Mesothelial cell of epicardium (in vitro differentiated cells): ENCODE measurements at places on chromosomes 1 and 21.

DNA sequence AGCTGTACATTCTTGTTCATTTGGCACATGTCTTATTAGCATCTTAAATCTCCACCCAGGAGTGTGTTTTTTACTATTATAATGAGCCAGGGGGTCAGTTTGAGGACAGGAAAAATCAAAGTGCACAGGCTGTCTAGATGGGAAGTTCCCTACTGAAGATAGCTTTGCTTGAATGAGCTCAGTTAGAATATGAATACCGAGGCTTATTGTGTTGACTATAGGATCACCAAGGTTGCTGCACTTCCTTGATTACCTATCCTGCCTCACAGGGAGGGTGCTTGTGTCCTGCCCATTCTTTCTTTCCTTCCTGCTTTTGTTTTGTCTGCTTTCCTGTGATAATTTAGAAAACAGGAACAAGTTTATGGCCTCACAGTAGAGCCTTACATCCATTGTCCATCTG, 16.3 kb downstream of the PHGDH start:
- H3K4me3 ChIP-seq: no peak overlapping the region
- DNase-seq: no peak
- H3K36me3 ChIP-seq: peaks cover 37% of the 10 kb centered on the region
- no peak overlapping the region for H3K27ac ChIP-seq

DNA sequence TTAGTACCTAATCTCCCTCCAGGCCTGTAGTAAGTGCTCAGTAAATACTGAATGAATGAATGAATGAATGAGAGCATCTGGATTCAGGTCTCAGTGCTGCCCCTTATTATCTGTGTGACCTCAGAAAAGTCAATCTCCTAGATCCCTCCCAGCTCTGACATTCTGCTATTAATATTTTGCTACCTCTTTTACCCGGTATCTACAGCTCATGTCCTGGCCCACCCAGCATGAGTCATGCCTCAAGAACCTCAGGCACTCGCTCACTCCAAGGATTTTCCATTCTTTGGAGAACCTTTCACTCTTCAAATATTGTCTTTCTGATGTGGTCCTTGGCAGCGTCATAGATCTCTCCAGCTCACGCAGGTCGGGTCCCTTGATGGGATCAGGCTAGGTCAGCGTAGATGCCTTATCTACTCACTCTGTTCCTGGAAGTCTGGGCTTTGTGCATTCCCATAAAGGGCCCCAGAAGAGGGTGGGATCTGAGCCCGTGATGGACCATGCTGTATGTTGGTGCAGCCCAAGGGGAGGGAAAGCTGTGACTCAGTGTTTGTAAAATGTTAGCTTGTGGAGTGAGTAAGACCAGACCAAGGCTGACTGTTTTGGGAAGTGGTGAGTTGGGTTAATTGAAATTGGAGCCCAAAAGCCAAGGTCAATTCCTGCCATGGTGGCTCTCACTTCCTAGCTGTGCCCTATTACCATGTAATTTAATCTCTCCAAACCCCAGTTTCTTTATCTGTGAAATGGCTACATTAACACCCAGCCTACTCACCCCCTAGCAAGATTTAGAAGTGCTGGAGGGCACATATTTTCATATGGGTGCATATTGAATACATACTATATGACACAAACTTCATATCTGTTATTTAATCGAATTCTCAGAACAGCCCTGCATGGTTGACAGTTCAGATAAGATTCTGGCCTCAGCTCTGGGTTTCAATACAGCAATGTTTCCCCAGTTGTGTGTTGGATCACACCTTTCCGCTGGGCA, 214.1 kb upstream of the USP24 start:
- no peak for DNase-seq
- peaks cover 36% of the 10 kb centered on the region for H3K4me1 ChIP-seq
- no peaks in the 10 kb centered on the region for H3K27me3 ChIP-seq
- peak overlapping the region; percentile 93 for H3K27ac ChIP-seq
- H3K4me3 ChIP-seq: no peak overlapping the region

DNA sequence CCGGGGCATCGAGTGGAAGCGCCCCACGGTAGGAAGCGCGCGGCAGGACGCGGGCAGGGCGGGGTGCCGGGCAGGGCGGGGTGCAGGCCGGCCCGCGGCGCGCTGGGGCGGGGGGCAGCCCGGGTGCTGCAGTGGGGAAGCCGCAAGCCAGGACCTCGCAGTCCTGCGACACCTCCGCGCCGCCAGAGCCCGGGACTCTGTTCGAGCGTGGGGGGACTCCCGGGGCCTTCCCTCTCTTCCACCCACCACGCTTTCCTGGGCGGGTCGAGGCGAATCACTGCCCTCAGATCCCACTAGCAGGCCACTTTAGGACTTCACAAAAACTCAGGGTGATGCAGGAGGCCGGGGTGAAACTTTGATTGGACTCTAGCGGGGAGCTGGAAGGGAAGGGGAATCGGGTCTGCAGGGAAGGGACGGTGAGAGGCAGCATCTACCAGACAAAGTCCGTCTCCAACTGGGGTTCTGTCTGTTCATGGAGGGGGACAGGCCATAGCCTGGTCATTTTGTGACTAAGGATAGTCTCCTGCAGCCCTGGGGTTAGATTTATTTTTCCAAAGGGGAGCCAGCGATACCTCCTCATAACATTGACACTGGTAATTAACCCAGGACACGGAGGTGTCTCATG, 623 bp downstream of the CAPN2 start:
- no peaks in the 10 kb centered on the region for H3K27me3 ChIP-seq
- peak; percentile 58 for DNase-seq
- H3K36me3 ChIP-seq: peaks cover 3% of the 10 kb centered on the region
- H3K4me3 ChIP-seq: peak overlapping the region; percentile 90

- no peak overlapping the region for H3K4me3 ChIP-seq
- no peak for DNase-seq
- no peaks in the 10 kb centered on the region for H3K36me3 ChIP-seq
- H3K27ac ChIP-seq: no peak overlapping the region
- H3K27me3 ChIP-seq: no peaks in the 10 kb centered on the region
These were observed 737.6 kb downstream of the PLA2G4A start for GRCh38 chr1:187566354-187566753.

GRCh38 chr21:40165773-40166070, 298.5 kb downstream of the PCP4 start:
- no peak for DNase-seq
- H3K4me3 ChIP-seq: no peak overlapping the region
- H3K27me3 ChIP-seq: peaks cover 15% of the 10 kb centered on the region
- no peaks in the 10 kb centered on the region for H3K36me3 ChIP-seq
- H3K27ac ChIP-seq: no peak overlapping the region

DNA sequence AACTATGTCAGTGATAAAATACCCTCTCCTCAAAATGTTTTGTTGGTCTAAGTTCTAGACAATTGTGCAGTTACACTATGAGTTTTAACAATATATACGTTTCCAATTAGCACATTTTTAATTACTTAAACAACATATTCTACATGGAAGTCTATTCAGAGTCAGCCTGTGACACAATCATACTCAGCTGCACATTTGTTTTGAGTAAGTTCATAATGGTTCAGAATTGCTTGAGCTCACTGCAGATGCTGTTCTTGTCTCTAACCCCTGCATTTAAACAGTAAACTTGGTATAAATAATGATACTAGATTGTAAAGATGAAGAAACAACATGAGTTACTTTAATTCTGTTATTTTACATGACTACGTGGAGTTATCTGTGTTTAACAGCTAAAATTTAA, 30.6 kb downstream of the CDKN2C start:
- no peaks in the 10 kb centered on the region for H3K36me3 ChIP-seq
- H3K27me3 ChIP-seq: peaks cover 40% of the 10 kb centered on the region
- H3K27ac ChIP-seq: no peak overlapping the region
- DNase-seq: no peak
- no peaks in the 10 kb centered on the region for H3K4me1 ChIP-seq
- no peak overlapping the region for H3K4me3 ChIP-seq

DNA sequence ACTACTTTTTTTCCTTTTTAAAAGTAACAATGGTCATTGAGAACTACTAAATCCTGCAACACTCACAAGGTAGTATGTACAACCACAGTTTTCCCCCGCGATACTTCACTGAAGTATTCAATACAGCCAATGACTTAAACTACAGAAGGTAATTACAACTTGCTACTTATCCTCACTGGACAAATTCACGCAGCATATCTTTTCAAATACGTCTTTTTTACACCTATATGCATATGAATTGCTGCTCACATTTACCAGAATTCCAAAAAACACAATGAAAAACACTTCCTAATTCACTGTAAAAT, 12.4 kb downstream of the NRIP1 start:
- no peaks in the 10 kb centered on the region for H3K27me3 ChIP-seq
- DNase-seq: no peak
- H3K4me1 ChIP-seq: peaks cover 72% of the 10 kb centered on the region
- H3K27ac ChIP-seq: peak overlapping the region; percentile 19
- H3K36me3 ChIP-seq: peaks cover 2% of the 10 kb centered on the region

DNA sequence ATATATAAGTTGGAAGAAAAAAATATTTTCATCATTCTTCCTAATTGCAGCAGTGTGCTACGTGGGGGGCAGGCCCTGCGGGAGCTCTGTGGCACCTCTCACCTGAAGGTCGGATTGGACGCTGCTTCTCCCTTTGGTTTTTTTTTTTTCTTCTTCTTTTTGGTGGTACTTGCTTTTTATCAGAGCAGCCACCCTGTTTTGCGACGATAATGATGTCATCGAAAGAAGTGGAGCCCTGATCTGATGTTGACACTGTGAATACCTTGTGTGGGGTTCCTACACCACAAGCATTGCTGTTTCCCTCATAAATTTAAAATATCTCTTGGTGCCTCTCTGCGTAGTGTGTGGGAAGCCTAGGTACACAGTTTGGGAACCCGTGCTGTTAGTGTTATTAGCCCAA, 5.5 kb downstream of the TRAPPC10 start:
- H3K4me3 ChIP-seq: no peak overlapping the region
- no peak for DNase-seq
- H3K36me3 ChIP-seq: no peaks in the 10 kb centered on the region
- no peak overlapping the region for H3K27ac ChIP-seq
- H3K4me1 ChIP-seq: peaks cover 24% of the 10 kb centered on the region

GRCh38 chr1:63575340-63575826, 17.8 kb upstream of the PGM1 start:
- peaks cover 8% of the 10 kb centered on the region for H3K36me3 ChIP-seq
- no peak for DNase-seq
- peaks cover 6% of the 10 kb centered on the region for H3K4me1 ChIP-seq
- H3K4me3 ChIP-seq: no peak overlapping the region

DNA sequence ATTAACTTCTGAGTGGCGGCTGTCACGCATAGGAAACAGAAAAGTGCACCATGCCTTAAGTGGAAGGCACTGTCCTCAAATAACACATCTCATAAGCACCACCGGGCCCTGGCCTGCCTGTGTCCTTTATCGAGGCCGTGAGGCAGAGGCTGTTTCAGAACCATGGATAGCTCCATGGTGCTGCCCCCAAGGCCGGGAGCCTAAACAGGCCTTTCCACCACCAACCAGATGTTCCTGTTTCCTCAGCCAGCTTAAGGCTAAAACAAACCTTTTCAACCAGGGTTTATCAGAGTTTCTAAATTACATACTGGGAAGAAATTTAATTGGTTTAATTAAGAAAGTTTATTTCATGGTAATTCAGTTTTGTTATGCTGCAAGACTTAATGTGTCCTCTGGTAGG, 114.4 kb downstream of the DMRTA2 start:
- no peaks in the 10 kb centered on the region for H3K4me1 ChIP-seq
- no peak overlapping the region for H3K27ac ChIP-seq
- DNase-seq: no peak
- H3K27me3 ChIP-seq: no peaks in the 10 kb centered on the region

DNA sequence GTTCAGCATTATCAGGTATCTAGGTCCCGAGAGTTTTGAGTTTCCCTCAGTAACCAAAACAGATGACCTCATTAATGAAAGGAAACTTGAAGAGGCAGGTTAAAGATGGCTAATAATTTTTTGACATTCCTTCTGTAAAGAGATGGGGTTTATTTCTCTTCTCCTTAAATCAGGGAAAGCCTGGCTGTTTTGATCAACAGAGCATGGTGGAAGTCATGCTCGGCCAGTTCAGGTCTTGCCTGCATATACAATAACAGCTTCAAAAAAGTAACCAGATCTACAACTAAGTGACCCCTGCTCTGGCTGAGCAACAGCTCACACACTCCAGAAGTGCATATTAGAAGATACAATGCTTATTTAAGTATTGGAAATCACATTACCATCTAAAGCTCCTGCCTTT, 36.6 kb upstream of the POU2F1 start:
- H3K27me3 ChIP-seq: no peaks in the 10 kb centered on the region
- H3K4me3 ChIP-seq: no peak overlapping the region
- no peaks in the 10 kb centered on the region for H3K36me3 ChIP-seq
- DNase-seq: no peak

GRCh38 chr1:3319874-3320245, 134.6 kb upstream of the ARHGEF16 start:
- H3K27ac ChIP-seq: no peak overlapping the region
- no peak overlapping the region for H3K4me3 ChIP-seq
- H3K36me3 ChIP-seq: no peaks in the 10 kb centered on the region
- DNase-seq: no peak

DNA sequence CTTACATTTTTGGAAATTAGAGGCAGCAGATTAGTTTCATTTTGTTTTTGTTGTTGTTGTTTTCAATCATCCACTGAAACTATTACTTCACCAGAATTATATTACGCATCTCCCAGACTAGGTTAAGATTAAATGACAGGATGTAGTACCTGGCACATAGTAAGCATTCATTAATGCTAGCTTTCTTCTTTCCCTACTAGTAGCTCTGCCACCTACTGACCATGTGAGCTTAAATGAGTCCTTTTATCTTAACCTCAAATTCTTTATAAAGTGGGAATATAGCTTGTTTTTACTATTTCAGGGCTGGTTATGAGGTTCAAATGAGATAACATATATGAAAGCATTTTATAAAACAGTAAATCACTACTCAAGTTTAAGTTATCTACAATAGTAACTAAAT, 10.2 kb upstream of the ASPM start:
- no peak overlapping the region for H3K27ac ChIP-seq
- peaks cover 14% of the 10 kb centered on the region for H3K36me3 ChIP-seq
- no peak for DNase-seq
- no peak overlapping the region for H3K4me3 ChIP-seq

DNA sequence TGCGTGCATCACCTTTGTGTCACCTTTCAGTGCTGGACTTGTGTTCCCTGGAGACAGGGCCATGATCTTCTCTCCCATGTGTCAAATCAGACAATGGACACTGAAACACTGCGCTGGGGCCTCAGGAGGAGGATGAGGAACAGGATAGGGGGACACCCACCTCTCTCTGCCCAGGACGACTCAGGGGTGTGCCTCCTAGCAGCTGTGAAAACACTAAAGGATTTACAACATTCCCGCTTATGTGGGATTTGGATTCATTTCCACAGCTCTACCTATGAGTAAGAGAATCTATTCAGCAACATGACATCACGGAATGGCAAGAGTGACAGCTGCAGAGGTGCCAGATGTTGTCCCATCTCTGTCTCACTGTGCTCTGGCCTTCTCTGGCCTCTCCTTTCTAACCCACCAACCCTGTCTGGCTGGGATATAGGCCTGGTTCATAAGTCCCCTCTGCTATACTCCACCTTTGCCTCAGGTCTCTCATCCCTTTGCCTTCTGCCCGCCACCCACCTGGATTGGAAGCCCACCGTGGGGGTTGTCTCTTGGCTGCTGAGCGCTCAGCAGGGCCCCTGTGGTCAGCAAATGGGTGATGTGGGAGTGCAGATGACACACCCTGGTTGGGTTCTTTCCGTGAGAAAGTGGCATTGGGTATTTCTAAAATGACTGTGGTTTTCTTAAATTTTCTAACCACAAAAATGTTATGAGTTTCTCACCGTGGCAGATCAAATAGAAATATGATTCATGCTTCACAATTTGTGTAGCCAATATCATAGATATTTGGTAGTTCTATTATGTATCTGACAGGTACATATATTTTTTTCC, 47.1 kb upstream of the TLR5 start:
- DNase-seq: no peak
- no peak overlapping the region for H3K27ac ChIP-seq

- no peak overlapping the region for H3K27ac ChIP-seq
- no peak overlapping the region for H3K4me3 ChIP-seq
- H3K4me1 ChIP-seq: no peaks in the 10 kb centered on the region
- no peaks in the 10 kb centered on the region for H3K27me3 ChIP-seq
- H3K36me3 ChIP-seq: no peaks in the 10 kb centered on the region
These were observed 146.4 kb upstream of the LRRC7 start for GRCh38 chr1:69421286-69421685.
